ENCODE measurements at places on chromosomes 4 and X.

DNA sequence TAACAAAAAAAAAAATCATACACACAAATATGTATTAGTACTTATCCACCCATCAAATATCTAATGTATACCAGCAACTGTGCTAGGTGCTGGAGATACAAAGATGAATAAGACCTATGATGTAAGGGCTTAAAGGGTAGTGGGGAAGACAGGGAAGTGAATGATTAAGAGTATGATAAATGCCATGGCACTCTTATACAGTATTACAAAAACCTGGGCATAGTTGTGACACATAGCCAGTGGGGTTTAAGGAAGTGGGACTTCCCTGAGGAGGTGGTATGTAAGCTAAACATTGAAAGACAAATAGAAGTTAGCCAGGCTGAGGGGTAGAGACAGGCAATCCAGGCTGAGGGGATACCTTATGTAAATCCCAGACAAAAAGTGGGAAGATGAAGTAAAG lies 23.5 kb downstream of the CHM start:
- no peak for DNase-seq

- DNase-seq = no peak
Observed at GRCh38 chr4:73006286-73006990, 63.1 kb downstream of the COX18 start.

DNA sequence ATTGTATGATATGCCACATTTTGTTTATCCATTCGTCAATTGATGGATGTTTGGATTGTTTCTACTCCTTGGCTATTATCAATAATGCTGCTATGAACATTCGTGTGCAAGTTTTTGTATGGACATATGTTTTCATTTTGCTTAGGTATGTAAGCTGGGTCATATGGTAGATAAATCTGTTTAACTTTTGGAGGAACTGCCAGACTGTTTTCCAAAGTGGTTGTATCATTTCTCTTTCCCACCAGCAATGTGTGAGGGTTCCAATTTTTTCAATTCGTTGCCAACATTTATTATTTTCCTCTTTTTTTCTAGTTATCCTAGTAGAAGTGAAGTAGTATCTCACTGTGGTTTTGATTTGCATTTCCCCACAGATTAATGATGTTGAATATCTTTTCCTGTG lies 71.8 kb downstream of the DIAPH2 start:
- DNase-seq = no peak

GRCh38 chr4:103204111-103204510 lies 6.0 kb upstream of the CENPE start:
- DNase-seq = no peak

- DNase-seq = no peak
Observed at GRCh38 chr4:100695039-100695654, 177.3 kb upstream of the EMCN start.

GRCh38 chr4:42320822-42321388 lies 76.4 kb upstream of the SHISA3 start:
- no peak for DNase-seq

DNA sequence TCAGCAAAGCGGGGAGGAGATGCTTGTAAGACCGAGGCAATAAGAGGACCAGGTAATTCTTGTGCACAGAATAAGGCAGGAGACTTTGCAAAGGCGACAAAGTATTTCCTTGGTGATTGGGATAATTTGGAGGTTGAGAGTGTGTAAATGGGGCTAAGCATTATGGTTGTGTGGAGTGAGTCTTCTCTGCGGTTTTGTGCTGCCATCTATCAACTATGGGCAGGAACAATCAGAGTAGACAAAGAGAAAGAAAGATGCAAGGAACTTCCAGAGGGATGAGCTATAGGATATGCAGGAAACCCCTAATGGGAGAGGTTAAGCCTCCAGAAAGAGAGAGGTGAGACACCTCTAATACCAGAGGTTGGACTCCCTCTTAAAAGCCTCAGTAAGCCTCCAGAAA lies 339.8 kb downstream of the PAPSS1 start:
- DNase-seq = no peak

- DNase-seq = no peak
Observed at GRCh38 chr4:62191451-62192240, 991.5 kb downstream of the ADGRL3 start.

GRCh38 chrX:115592997-115593734 lies 32.2 kb downstream of the PLS3 start:
- no peak for DNase-seq

DNA sequence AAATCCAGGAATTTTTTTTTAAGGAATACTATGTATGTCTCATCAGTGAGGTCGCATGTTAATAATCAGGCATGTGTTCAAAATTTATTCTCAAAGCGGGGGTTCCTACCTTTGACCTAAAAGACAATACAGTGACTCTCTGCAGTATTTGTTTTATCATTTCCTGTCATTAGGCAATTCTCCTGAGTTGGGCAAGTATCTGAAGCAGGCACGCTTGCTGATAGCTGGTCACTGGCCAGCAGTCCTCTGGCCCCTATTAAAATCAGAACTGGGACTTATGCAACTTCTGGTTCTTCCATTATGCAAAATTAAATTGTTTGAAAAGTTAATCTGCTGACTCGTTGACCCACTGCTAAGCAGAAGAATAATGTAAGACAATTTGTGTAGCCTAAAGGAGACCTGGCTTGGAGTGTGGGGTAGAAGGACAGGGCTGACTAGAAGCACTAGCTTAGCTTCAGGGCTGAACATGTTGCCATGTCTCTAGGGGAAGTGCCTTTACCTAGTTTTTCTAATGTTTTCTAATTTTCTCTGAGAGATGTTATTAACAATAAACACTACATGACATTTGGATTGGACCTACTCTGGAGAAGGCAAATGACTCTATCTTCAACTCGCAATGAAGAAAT lies 36.0 kb upstream of the GABRA2 start:
- DNase-seq = no peak

- no peak for DNase-seq
Observed at GRCh38 chrX:22060415-22061280, 28.5 kb downstream of the PHEX start.

DNA sequence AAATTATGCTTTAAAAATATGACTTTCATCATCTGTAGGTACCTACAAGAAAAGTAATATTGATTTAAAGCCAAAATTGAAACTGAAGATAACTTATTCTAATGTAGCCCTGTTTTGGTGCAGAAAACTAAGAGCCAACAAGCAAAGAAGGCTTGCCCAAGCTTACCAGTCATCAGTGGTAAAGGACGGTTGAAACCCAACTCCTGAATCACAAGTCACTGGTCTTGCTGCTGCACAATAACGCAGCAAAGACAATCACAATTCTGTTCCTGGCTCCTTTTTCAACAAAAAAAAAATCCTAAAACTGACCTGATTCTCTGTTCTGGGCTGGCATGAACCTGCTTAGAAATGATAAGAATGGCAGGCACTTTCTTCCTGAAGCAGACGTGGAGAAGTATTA lies 34.5 kb downstream of the WDFY3 start:
- DNase-seq = no peak

- no peak for DNase-seq
Observed at GRCh38 chrX:1481636-1482529, 29.2 kb upstream of the ASMTL start.

DNA sequence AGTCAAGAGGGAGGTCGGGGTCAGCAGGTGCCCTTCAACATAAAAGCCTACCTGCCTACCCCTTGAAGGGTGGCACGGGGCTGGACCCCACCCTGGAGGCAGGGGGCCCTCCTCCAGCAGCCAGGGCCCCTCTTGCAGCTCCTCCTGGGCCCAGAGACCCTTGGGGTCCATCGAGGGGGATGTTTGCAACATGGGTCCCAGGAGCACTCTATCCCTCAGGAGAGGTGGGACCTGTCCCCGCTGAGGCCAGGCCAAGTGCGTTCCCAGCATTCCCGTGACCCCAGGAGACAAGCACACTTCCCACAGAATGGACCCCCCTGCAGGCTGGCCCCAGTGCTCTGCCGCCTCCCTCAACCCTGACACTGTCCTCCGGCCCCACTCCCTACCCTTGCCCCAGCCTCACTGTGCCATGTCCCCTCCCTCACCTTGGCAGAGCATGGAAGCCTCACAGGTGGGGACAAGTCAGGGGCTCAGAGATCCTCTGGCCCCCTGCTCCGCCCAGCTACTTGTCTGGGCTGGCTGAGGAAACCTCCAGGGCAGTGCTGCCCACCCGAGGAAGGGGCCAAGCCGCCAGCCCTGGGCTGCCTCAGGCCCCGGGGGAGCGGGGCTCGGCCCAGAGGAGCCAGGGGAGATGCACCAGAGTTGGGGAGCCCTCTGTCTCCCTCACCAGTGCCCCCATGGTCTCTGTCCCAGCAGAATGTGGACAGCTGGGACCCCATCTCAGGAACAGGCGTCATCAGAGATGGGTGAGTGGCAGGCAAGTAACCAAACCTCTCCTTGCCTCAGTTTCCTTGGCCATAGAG lies 2.2 kb downstream of the MXD4 start:
- DNase-seq = no peak

DNA sequence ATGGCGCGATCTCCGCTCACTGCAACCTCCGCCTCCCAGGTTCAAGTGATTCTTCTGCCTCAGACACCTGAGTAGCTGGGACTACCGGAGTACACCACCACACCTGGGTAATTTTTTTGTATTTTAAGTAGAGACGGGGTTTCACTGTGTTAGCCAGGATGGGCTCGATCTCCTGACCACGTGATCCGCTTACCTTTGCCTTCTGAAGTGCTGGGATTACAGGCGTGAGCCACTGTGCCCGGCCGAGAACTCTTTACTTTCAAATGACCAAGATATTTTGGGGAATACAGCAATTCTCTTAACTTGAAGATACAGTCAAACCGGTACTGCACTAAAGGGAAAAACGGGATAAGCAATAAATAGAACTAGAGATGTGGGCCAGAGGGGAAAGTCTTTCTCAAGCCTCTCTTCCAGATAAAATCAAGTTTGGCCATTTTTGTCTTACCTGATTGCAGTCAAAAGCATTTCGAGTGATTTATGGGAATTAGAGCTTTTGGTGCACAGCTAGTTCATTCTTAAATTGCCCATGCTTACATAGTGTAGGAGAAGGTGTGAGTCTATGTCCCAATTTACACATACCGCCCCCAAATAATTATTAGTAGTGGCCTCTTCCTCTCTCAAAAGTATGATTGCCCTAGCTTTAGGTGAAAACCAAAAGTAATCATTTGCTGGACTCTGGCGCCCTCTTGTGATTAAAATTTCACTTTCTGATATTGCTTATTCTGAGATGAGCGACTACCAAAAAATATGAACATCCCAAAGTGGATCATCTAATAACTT lies 53.2 kb upstream of the ABCG2 start:
- DNase-seq = no peak

DNA sequence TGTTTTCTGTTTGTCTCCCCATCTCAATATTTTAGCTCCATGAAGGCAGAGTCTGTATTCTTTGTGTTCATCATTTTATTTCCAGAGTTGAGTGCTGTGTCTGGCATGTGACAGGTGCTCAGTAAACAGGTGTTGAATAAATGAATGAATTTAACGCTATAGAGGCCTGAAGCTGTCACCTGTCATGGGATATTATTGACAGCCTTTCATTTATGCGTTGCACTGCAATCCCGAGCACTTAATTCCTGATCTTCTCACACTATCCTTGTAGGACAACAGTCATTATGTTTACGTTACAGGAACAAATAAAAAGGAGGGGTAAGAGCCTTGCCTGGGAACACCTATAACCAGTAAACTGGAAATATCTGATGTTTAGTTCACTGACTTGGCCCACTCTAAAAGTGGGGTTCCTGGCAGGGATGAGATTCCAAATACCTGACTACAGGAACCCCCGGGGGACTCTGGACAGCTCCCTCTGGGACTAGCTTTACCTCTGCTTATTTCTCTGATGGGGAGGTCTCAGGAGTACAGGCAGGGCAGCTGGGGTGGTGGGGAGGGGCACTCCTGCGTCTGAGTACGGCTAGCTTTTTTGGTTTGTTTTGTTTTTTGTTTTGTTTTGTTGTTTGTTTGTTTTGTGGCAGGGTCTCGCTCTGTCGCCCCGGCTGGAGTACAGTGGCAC lies 36.6 kb downstream of the SEL1L3 start:
- DNase-seq = no peak

DNA sequence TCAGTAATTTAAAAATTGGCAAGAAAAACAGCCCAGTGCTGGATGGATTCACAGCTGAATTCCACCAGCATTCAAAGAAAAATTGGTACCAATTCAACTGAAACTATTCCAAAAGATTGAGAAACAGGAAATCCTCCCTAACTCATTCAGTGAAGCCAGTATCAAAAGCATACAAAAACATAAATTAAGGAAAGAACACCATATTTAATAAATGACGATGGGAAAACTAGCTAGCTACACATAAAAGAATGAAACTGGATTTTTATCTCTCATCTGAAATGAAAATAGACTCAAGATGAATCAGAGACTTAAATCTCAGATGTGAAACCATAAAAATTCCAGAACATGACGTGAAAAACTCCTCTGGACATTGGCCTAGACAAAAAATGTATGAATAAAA lies 516.8 kb upstream of the SPANXN1 start:
- DNase-seq = no peak

DNA sequence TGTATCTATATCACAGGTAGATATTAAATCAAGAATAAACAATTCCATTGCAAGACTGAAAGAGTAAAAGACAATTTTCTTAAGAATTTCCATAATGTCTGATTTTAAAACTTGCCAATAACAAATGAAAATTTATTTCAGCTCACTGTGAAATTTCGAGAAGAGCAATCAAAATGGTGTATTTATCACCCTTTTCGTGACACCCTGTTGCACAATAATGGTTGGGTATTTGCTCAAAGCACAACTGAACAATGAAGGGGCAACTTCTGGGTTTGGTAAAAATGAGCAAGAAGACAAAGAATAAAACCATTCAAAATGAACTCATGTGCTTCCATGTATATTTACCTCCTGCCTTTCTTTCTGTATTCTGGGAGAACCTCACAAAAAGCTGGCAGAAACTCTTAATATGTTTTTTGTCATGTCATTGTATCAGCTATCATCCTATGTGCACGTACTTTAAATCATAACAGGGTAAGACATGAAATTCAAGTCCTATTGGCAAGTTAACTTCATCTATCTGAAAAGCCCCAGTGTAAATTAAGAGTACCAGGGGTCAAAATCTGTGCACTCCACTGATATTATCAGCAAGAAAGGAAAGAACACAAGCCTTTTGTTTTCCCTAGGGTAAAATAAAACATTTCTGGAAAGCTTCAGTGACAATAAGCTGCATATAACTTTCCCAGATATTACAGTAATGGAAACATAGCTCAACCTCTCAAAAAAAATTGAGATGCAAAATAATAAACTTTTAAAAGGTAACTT lies 126.9 kb upstream of the CBR4 start:
- DNase-seq = no peak

DNA sequence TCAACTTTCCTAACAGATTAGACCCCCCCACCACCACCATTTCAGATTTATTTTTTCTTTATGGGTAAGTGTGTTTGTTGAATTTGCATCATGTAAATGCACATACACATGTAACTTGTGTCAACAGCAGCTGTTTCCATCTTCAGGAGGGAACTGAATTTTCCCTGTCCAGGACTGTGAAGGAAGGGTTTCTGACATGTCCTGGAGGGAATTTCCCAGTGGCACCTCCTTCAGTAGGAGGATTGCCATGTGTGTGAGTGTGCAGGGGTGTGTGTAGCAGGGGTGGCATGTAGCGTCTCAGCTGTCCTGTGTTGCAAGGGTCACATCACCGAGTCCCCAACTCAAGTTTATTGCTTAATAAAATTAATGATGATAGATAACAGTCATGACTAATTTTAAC lies 19.7 kb downstream of the HERC6 start:
- no peak for DNase-seq

Data from NK-92 treated with Interleukin-12 subunit alpha and Interleukin-12 subunit beta, amount 100 ng/mL, for 24 hours (cell line).